HAP-1 (cell line): ENCODE measurements at places on chromosomes 4 and X.

DNA sequence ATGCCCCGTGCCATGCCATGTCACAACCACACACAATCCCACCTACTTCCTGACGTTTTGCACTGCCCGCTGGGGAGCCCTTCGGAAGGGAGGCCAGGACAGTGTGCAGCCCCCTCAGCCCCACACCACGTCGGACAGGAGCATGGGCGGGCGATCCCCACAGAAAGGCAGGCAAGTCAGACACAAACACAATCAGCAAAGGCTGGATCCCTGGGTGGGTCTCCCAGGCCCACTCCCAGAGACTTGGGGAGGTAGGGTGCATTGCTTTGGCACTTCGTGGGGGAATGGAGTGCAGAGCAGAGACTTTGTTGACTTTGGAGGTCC lies 14.1 kb downstream of the LETM1 start:
- no peak for DNase-seq

GRCh38 chr4:98544141-98544817 lies 114.1 kb downstream of the TSPAN5 start:
- no peak for DNase-seq

DNA sequence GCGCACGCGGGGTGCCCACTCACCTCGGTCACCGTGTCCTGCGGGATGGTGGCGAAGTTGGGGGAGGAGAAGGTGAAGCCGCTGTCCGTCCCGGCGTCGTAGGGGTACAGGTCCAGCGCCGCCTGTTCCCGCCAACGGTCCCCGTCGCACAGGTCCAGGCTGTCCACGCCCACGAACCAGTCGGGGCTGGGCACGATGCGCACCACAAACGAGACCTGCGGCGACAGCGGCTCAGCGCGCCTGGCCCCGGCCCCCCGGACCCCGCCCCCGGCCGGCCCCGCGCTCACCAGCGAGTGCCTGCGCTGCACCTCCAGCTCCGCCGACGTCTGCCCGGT lies 1.4 kb downstream of the SPON2 start:
- DNase-seq: no peak

DNA sequence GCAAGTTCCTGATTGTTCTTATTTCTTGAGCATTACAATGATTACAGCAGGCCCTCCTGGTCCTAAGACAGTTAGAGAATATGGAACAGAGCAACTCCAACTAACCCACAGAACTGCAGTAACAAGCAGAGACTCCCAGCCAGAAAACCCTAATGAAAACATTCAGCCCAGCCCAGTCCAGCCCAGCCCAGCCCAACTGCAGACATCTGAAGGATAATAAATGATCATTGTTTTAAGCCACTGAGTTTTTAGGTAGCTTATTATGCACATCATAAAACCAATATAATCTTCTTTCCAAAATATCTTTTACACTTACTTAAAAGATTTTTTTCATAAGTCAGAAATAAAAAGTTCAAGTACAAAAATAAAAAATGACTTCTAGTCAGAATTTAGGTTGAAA lies 51.3 kb downstream of the SPOCK3 start:
- peak; percentile 10 for DNase-seq

DNA sequence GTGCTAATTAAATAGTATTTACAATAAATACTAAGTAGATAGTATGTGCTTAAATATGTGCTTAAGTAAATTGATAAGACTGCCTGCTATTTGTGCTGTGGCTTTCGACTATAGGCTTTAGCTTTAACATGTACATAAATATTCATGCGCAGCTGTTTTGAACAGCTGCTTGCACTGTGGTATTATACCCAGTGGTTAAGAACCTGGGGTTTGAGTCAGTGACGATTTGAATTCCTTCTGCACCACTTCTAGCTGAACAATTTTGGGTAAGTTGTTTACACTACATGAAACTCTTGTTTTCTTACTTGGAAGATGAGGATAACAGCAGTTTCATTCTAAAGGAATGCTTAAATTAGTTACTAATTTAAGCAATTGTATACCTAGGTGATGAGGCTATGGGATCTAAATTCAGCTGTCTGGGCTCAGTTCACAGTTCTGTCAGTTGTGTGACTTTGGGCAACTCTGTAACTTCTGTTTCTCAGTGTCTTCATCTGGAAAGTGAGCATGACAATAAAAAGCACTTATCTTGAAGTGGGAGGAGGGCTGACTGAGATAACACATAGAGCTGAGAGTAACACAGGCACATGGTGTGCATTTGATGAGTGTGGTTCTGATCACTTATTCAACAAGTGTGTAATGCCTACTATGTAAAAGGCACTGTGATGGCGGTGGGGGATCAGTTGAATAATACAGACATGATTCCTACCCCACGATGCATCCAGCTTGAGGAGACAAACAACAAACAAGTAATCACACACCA lies 37.0 kb downstream of the HPGDS start:
- DNase-seq: no peak

DNA sequence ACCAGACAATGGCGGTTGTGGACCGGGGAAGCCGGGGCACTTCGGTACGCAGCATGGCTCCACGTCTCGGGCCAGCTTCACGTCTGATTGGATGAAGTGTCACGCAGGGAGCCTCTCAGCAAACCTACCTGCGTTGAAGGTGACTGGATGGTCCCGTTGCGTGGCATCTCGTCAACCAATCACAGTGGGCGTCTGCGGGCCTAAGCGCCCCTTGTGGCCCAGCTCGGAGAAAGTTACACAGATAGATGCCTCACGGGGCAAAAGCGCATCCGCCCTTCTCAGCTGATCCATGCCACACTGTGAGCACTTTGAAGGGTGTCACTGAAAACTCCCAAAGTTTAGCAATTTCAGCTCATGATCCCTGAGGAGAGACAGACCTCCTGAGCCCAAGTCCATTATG lies at the start of gene H2BW1:
H2BW1 (minus strand) TSS at position 103 of the 400 bp plus-strand sequence. CDS start 132 bp downstream, outside the sequence.
- DNase-seq: no peak

- DNase-seq: no peak
Observed at GRCh38 chr4:4762909-4763821, 96.3 kb upstream of the MSX1 start.

GRCh38 chr4:48698029-48698971 lies 81.8 kb downstream of the FRYL start:
- DNase-seq: no peak

- no peak for DNase-seq
Observed at GRCh38 chr4:138595171-138595570, 353.0 kb upstream of the SLC7A11 start.

DNA sequence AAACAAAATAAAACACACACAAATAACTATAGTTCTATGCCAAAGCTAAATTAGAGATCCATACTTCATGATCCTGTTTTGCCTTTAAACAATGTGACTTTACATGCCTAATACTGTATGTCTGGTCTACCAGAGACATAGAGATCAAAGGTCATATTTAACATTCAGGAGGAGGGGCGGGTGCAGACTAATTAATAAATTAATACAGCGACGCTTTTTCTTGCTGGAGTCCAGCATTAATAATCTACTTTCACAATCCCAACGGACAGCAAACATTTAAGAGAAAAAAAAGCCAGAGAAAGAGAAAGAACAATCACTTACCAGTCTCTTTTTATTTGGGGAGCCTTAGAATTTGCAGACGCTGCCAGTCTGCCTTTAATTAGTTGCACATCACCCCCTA lies 509 bp downstream of the CXXC4 start:
- DNase-seq: no peak

DNA sequence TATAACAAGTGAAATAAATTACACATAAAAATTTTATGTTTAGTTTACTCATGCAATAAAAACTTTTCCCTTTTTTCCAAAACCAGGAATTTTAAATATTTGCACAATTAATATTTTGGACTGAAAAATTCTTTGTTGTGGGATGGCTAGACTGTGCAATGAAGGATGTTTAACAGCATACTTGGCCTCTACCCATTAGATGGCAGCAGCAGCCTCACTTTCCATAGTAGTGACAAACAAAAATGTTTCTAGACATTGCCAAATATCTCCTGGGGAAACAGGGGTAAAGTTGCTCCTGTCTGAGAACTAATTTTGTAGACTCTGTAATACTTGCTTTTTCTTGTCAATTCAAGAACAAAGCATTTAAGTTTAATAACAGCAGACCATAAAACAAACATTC lies 49.8 kb downstream of the SCLT1 start:
- DNase-seq: no peak

DNA sequence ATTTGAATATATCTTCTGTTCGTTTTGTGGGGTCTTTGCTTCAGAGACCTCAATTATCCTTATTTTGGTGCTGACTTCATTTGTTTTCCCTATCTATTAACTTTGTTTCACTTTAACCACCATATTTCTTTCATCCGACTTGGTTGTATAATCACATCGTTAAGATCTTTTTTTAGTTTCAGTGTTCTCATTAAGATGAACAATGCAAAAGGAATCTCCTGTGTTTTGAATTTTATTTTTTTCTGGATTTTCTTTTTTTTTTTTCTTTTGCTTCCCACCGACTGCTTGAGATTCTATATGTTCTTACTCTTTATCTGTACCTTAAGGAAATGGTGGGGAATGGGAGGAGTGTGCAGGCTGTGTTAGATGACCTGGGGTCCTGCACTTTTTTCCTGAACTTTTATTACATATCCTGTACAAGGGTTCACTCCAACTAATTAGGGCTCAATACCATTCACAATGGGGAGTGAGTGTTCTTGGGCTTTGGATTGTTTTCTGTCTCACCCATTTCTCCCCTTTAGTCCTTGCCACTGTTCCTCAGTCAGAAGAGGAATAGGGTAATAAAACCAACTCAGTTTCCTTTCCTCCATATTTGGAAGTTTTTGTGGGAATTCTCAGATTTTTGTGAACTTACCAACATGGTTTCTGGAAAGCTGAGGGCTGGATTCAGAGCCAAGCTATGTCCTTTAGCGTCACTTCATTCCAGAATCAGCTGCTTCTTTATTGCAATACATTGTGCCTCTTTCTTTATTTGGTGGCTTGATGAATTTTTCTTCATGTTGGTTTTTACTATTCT lies 43.2 kb upstream of the BMPR1B start:
- no peak for DNase-seq

DNA sequence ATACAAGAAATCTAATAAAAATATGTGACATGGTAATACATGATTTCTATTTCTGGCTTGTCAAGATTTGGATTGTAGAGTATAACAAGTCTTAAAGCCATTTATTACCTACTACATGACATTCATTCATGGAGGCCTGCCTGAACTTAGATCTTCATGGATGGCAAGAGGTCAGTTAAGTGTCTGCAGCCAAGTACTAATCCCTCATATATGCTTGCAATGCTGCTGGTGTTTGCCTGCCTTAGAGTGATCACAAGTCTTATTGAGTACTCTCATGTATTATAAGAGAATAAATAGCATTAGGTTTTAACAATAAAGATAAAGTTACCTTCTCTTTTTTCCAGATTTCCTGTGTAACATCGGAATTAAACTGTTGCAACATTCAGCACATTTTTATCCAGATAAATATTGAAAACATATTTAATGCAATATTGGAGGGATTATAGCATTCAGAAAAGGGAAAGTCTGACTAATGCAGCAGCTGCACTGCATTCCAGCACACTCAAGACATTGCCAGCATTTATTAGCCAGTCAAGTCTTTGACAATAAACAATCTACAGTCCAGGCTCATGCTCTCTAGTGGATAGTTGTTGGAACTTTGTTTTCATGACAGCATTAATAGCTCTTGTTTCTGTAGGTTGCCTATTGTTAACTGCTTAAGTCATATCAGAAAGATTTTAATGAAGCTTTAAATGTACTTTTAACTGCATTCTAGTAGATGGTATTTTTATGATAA lies 737.1 kb downstream of the FAT4 start:
- no peak for DNase-seq

GRCh38 chr4:73152893-73153292 lies 83.4 kb upstream of the COX18 start:
- no peak for DNase-seq

- DNase-seq: no peak
Observed at GRCh38 chrX:149511081-149511480, 6.0 kb upstream of the IDS start.

DNA sequence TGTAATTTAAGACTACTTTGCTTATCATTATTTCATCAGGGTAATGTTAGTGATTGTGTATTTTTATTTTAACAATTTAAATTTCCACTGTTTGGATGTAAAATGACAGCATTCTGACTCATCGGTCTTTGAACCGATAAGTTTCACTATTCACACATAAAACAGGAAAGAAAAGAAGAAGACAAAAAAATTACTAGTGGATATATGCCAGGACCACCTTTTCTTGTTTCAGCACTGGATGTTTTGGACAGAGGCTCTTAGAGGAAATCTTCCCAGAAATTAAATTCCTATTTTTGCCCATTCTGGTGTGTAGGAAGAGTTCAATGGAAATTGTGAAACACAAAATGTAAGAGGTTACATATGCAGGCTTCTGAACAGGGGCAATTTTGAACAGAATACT lies 57.4 kb downstream of the VEGFC start:
- DNase-seq: no peak

- DNase-seq: no peak
Observed at GRCh38 chr4:68249434-68249833, 3.9 kb upstream of the TMPRSS11B start.

- DNase-seq: no peak
Observed at GRCh38 chrX:72624194-72624593, 51.6 kb upstream of the HDAC8 start.

- DNase-seq: no peak
Observed at GRCh38 chr4:158750379-158750778, 18.4 kb upstream of the FNIP2 start.

- no peak for DNase-seq
Observed at GRCh38 chr4:186201535-186202230, 10.3 kb downstream of the CYP4V2 start.

DNA sequence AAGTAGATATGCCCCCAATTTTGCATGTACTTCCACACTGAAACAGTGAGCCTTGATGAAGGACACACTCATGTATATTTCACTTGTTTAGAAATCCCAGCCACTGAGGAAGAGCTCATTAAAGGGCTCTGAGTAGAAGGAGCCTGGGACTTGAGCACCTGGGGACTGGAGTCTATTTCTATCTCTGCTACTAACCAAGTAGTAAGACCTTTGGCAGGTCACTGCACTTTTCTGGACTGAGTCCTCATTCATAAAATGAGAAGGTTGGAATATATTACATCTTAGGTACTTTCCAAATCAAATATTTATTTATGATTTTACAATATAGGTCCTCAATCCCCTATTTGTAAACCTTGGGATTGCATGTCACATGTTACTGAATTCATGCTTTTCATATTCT lies 78.2 kb upstream of the C4orf54 start:
- DNase-seq: no peak

- no peak for DNase-seq
Observed at GRCh38 chrX:70954871-70955270, 24.0 kb upstream of the SLC7A3 start.

DNA sequence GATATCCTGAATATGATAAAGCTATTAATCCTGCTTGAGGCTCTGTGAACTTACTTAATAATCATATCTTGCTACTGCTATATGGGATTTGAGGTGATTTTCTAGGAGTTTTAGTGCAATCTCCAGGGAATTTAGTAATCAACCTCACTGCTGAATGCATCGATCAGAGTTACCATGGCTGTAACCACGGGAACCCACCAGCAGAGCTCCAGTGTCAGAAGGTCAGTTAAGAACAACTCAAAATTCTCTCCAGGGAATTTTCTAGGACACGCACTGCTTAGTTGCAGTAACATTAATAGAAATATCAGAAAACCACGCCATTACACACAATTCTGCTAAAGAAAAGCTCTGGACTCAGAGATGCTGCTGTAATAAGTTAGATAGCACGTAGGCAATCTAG lies 1477.2 kb upstream of the TENM3 start:
- DNase-seq: no peak
